A673 (cell line): ENCODE measurements at places on chromosomes 2 and 18. TPM values are rescaled to one million over a fixed set of nuclear protein-coding genes. Genes with fewer than 3 reads are reported as not detected.

Gene DYNAP
- not detected in 2 replicates for total RNA-seq

Gene GPR45
- not detected in 2 replicates for total RNA-seq

Gene IL18RAP
- not detected in 2 replicates for total RNA-seq

Gene NT5C1B
- not detected in 2 replicates for total RNA-seq

Gene GDF7
- not detected in 2 replicates for total RNA-seq

Gene LYPD6
- 0.54 and 1.8 TPM in 2 replicates for total RNA-seq

Gene OSBPL6
- 19.3 and 20.3 TPM in 2 replicates for total RNA-seq

Gene SLC23A3
- 1.9 and 2.2 TPM in 2 replicates for total RNA-seq

Gene DIPK1C
- not detected in 2 replicates for total RNA-seq

Gene RGPD6
- 30.8 and 69.2 TPM in 2 replicates for total RNA-seq

Gene DHRS9
- total RNA-seq = not detected in 2 replicates

Gene SLC11A1
- total RNA-seq = 0.09 TPM in 1 of 2 replicates, not detected in the other

Gene ANKRD30B
- total RNA-seq = not detected in 2 replicates
